PC-9 (cell line): ENCODE measurements at places on chromosomes 3 and 15. TPM values are rescaled to one million over a fixed set of nuclear protein-coding genes. Genes with fewer than 3 reads are reported as not detected.

DNA sequence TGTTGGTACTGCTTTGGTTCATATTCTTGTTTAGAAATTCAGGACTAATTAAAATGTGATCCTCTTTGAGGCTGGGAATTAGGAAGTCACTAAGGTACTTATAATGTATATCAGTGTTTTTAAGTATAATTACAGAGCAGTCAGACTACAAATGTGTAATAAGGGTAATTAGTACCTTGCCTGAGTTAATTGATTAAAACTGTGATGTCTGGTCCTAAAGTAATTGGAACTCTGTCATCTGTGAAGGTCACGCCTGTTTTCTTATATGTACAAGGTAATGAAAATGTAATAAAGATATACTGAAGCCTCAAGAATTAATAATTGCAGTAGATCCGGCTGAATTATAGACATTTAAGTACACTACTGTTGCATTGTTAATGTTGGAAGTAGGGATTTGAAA, 32.8 kb downstream of the RIOX2 start:
- DNase-seq = no peak

The IDH3A gene
- 64.8 and 67.8 TPM in 2 replicates for total RNA-seq

DNA sequence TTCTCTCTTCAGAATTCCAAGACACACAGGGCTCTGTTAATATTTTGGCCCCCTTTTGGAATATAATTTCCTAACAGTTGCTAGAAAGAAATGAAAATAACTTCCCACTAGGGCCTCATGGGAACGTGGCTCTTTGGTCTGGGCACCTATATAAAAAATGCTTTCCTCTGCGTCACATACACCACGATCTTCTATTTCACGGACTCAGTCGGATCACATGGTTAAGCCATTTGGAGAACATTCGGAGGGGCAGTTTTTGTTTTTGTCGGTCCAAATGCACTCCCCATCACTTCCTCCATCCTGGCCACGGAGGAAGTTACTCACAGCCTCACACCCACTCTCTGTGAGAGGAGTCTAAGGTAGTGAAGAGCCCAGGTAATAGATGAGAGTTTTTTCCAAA, 21.0 kb downstream of the TMEM44 start:
- DNase-seq = no peak

The ZNF774 gene
- total RNA-seq = 6.2 and 6.3 TPM in 2 replicates

DNA sequence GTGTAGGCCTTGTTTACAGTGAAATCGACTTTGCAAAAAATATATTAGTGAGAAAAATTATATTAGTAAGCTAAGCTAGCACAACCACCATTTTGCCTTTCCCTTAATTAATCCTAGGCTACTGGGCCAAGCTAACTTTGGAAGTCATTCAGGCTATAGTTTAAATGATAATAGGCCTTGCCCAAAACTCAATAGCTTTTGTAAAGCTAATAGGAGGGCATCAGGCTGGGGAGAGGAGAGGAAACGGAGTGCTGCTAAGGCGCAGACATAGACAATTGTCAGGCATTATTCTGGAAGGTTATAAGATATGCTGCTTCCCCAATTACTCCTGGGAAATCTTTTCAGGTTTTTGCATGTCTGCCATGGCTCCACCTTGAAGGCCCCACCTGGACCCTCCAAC, 1286.0 kb downstream of the NSUN3 start:
- no peak for DNase-seq

The SLC35G2 gene
- 3.1 and 5.0 TPM in 2 replicates for total RNA-seq

The FGD5 gene
- not detected in 2 replicates for total RNA-seq

The DNAH12 gene
- total RNA-seq = 0.10 and 0.22 TPM in 2 replicates

DNA sequence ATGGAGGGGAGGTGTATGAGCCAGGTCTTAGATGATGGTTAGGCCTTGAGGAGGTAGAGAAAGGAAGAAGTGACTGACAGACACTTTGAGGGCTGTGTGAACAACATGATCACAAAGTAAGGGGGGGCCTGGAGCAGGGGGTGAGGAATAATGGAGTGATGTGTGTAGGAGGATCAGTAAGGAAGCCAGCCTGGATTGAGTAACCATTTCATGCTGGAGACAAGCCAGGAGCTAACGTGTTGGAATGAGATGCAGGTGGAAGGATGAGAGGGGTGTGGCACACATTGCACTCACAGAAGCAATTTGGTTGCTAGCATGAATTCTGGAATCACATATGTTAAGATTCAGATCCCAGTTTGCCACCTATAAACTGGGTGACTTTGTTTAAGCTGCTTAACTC, 65.5 kb downstream of the BBX start:
- DNase-seq = no peak

GRCh38 chr15:92118162-92118935, 264.8 kb downstream of the SLCO3A1 start:
- peak; percentile 18 for DNase-seq

The DYNLT2B gene
- total RNA-seq = 5.1 and 5.3 TPM in 2 replicates

The ST3GAL6 gene
- 5.4 and 6.6 TPM in 2 replicates for total RNA-seq

- DNase-seq = no peak
Observed at GRCh38 chr3:156983559-156983958, 157.4 kb downstream of the LEKR1 start.

- peak; percentile 42 for DNase-seq
Observed at GRCh38 chr3:151085227-151085888, at the start of gene MED12L. TSS of gene MED12L (plus strand) at chr3:151085664. CDS start at chr3:151086927, 1,263 bp downstream.

DNA sequence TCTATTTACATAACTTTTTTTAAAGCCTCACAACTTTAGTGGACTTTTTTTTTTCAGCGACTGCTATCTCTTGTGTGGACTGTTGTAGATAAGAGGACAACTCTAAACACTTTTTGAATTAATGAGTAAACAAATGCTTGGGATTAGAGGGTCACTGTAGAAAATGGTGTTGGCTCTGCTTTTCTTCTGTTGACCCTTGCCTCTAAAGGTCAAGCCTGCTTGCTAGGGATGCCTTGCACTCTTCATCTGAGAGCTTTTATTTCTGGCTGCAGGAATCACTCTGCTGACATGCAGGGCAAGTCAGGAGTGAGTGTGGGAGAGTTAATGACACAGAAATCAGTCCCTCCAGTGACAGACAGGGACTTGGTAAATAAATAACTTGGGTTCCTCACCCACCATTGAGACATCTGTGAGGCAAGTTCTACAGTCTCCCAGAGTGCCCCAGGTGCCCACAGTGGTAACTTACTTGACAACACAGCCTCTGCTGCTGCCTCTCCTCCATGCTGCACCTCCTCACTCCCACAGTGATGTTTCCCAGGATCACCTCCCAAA, 390.1 kb downstream of the IL20RB start:
- DNase-seq = no peak

The SLC9C1 gene
- total RNA-seq = not detected in 2 replicates

The PLCB2 gene
- total RNA-seq = 0.92 and 1.6 TPM in 2 replicates

- DNase-seq = no peak
Observed at GRCh38 chr3:99212969-99213368, 311.5 kb upstream of the DCBLD2 start.

The SPATA12 gene
- total RNA-seq = 0.43 and 0.57 TPM in 2 replicates

DNA sequence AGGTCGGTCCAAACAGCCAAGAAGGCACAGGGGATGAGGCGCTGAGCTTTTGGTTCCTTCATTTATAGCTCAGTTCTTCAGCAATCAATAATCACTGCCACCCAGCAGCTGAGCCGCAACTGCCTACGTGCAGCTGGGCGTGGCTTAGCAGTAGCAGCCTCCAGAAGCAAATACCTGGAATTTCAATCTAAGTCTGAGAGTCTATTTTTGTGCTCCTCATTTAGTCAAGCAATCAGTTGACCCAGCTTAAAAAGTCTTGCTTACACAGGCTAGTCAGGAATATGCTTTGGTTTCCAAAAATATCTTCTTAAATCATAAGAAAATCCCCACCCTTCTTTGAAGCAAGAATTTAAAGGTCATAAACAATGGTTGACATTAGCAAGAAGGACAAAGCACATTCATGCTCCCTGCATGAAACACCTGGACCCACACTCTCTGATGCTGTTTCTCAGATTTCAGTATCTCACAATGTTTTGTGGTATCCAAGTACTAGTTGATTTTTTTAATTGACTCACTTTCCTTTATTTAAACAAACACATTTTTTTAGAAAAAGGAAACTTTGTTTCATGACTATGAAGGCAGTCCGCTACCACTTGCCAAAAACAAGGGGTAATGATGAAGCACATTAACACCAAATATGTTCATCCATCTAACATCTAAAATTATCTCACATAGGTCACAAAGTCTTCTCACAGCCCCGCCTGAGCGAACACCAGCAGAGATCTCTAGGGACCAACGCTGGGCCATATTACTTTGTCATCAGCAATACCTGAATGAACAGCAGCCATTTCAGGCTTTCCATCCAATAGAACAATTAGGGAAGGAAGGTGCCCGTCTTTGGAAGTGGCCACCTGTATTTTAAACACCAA, 106.1 kb downstream of the OXNAD1 start:
- no peak for DNase-seq

The ACSBG1 gene
- 0.48 and 1.2 TPM in 2 replicates for total RNA-seq

- no peak for DNase-seq
Observed at GRCh38 chr3:185656321-185656840, 70.3 kb downstream of the SENP2 start.

The MAN2C1 gene
- total RNA-seq = 94.3 and 143 TPM in 2 replicates

GRCh38 chr3:63303238-63303637, 25.1 kb downstream of the SYNPR start:
- DNase-seq = no peak

GRCh38 chr15:48778331-48778730, 32.5 kb downstream of the CEP152 start:
- DNase-seq = no peak

- no peak for DNase-seq
Observed at GRCh38 chr3:98613616-98614015, 20.2 kb upstream of the CPOX start.

DNA sequence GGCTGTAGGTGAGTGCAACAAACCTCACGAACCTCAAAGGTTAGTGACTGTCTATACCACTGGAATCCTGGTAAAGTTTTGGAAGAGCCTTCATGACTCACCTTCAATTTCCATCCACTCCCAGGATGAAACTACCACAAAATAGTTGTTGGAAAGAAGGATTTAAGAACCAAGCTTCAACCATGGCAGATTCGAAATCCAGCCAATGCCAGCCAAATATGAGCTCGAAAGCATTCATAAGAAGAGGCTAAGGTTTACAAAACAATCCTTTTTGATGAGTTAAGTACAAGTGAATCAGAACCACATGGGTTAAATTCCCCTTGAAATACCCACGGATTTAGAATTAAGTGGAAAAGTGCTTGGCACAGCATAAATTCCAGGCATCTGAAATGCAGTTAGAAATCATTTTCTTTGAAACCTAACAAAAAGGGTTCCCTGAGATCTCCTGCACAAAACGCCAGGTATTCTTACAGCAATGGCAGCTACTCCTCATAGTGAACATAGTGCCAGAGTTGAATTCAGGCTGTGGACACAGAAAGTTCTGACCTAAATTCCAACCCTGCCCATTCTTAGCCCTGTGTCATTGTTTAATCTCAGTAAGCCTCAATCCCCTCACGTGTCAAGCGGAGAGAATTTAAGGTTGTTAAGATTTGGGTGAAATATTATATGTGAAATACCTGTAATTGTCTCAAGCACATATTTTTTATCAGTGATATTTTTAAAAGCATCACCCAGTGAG, 89.2 kb downstream of the FBN1 start:
- no peak for DNase-seq

DNA sequence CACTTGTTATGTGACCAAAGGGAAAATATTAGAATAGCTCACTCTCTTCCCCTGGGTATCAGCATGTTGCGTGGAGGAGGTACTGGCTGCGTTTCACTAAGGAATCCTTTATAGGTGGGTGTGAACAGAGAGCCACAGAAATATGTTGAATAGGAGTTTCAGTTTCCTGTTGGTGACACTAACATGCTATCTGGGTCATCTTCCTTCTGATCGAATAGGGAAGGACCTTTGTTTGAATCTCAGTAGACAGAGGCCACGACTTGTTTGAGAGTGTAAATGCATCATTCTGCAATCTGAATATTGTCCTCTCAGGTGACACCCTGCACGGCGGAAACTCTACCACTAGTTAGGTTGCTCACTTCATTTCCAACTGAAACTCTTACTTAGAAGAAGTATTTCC, 157.9 kb upstream of the SLC2A2 start:
- no peak for DNase-seq

The RASGRF1 gene
- 2.3 and 6.0 TPM in 2 replicates for total RNA-seq

- no peak for DNase-seq
Observed at GRCh38 chr15:101407439-101407838, 82.1 kb downstream of the PCSK6 start.

The LMAN1L gene
- not detected in 2 replicates for total RNA-seq

The AZI2 gene
- 33.3 and 39.5 TPM in 2 replicates for total RNA-seq

The P2RY1 gene
- total RNA-seq = 0.88 and 1.2 TPM in 2 replicates

- DNase-seq = peak; percentile 37
Observed at GRCh38 chr3:196198771-196199753, 12.1 kb downstream of the ZDHHC19 start.

GRCh38 chr3:138140940-138141339, 8.8 kb upstream of the A4GNT start:
- DNase-seq = no peak

The TRIM42 gene
- total RNA-seq = not detected in 2 replicates

- DNase-seq = no peak
Observed at GRCh38 chr3:110165753-110166152, 828.4 kb upstream of the DPPA4 start.

GRCh38 chr15:97884513-97885131, 75.9 kb upstream of the ARRDC4 start:
- DNase-seq = no peak

DNA sequence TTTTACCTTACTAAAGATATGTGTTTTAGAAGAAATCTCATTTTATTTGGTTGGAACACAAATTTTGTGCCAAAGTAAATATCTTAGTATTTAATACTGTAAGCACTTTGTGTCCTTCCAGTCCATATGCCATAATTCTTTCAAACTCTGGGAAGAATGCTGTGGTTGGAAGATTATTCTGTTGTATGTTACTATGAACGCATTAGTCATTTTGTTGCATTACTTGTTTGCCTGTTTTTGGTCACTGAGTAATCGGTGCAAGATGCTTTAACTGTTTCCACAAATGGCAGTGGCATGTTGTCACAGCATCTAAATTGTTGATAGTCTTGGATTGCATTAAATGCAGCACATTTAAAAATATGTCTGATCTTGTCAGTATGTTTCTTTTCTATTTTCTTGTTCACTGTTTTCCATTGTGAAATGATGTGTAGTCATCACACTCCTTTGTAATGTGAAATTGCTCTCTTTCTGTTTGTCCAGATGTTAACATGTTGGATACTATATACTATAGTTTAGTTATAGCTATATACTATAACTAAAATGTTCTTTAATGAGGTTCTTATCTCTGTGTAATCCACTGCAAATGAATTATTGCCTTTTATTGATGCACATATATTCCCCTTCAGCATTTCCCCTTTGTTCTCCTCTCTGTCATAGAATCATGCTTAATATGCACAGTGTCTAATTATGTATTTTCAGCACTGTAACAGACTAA, 89.9 kb upstream of the FLNB start:
- DNase-seq = peak; percentile 39

- DNase-seq = no peak
Observed at GRCh38 chr3:129254536-129255230, 5.3 kb downstream of the COPG1 start.

The FSIP1 gene
- total RNA-seq = 0.63 and 1.2 TPM in 2 replicates
